ENCODE measurements at places on chromosomes 7 and 10. TPM values are rescaled to one million over a fixed set of nuclear protein-coding genes. Genes with fewer than 3 reads are reported as not detected.

ACSM6 gene
- not detected for polyA plus RNA-seq

- DNase-seq, result peak; percentile 74
These were observed 4.8 kb upstream of the REPIN1 start for GRCh38 chr7:150363872-150364271.

- no peak for DNase-seq
These were observed 5.8 kb upstream of the CPA1 start for GRCh38 chr7:130374507-130374906.

DNA sequence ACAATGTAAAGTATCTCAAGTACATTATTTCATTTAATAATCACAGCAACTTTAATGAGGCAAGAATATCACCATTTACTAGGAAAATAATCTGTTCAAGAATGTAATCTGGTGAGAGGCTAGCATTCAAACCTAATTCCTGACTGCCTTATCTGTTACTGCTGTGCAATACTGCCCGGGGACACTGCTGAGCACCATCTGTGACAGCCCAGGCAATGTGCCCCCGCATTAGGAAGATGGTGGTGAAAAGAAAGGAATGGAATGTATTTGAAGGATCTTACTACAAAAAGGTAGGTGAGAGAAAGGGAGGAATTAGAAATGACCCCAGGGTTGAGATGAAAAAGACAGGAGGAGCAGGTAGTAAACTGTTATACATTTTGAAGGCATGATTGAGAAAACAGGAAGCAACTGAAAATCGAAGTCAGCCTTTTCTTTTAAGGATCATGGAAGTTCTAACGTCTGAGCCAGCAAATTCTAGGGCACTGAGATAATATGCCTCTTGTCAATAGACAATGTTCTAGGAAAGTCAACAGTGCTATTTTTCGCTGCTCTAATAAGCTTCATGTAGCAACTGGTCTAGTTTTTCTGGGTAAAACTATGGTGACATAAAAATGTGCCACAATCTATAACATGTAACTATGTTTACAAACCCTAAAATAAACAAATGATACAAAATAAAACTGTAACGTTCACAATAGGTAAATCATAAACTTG, 90.4 kb downstream of the ETV1 start:
- no peak for DNase-seq

GRCh38 chr7:139734395-139734794, 43.4 kb downstream of the HIPK2 start:
- DNase-seq, result no peak

DNA sequence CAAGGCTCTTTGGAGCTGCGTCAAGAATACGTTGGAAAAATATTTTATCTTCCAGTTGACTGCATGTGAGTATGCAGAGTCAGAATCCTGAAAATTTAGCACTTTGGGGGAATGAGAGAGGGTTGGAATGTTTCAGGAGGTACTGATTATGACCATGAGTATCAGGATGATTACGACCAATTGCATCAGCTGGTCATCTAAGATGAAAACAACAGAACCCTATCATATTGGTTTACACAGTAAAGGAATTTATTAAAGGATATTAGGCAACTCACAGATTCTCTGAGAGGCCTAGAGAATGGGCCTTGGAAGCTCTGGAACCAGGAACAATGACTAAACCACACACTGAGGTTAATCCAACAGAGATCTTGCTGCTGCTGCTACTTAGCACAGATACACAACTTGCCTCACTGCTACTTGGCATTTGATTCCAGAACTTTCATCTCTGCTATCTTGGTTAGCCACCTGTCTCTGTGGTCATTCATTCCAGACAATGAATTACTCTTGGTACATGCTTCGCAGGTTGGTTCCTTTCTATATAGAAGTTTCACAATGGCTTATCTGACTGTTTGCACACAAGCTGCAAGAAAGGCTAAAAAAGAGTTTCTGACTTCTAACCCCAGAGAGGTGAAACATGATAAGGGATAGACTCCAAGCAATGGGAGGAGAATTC, 68.0 kb upstream of the CTTNBP2 start:
- DNase-seq, result no peak

DNA sequence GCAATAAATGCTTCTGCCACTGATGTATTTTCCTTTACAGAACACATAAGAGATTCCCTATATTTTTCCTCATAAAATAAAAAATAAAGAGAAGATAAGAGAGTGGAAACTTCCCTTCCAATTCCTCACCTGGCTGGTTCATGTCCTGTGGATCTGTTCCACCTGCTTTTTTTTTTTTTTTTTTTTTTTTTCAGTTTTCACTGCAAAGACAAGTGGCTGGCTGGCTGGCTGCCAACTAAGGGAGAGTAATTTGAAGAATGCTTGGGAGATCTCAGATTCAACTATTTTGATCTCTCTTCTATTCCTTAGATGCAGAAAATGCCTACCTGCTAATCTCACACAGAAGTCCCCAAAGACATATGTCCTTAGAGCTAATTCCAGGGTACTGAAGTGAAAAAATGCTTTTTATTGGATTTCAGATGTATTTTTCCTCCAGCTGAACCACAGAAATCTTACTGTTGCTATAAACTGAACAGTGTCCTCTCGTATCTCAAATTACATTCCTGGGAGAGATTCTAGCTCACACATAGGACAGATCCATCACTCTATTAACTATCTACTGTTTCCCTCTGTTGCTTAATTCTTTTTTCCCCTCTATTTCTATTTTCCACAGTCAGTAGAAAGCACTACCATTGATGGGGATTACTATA, 120.8 kb downstream of the NRCAM start:
- DNase-seq, result no peak

Measured in B cell (primary cell).